Right lung (tissue), 10 donors: ENCODE measurements at places on chromosomes 16 and 17. TPM values are rescaled to one million over a fixed set of nuclear protein-coding genes. Genes with fewer than 3 reads are reported as not detected.

The KRTAP3-2 gene
- not detected for polyA plus RNA-seq

The AATK gene
- 8.9 TPM for polyA plus RNA-seq

The CRHR1 gene
- polyA plus RNA-seq = not detected

The COG8 gene
- 33.5 TPM for polyA plus RNA-seq

The ANKRD40CL gene
- 0.48 TPM for polyA plus RNA-seq

DNA sequence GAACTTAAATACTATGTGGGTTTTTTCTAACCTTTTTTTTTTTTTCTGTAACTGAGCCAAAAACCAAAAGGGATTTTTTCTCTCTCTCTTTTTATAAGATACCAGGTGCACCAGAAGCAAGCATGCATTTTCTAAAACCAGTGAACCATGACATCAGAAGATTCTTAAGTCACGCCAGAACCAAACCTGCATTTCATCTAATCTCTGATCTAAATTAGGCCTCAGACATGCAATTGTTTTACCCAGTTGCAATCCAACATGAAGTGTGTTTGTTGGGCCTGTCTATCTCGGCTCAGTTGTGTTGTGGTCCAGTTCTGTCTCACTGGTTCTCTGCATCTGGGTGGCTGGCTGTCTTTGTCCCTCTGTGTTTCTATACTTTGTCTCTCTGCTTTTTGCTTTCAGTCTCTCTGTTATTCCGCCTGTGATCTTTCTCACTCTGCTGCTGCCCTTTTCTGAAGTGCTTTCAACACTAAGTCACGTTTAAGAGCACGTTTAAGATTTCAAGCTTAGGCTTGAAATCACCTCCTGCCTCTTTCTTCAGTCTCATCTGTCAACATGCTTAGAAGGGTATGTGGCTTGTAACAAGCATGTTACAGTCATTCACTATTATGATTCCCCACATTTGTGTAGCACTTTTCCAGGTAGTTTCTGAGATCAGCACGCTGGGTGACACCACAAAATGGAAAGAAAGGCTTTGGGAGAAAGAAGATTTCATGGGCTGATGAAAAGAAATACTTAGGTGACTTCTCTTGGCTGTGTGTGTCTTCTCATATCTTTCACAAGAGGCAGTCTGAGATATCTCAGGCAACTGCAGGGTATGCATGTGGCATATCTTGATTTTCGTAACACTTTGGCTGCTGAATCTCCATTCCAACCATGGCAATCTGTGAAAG is 488.9 kb downstream of the SHISA9 start:
- no peak for DNase-seq
